ENCODE measurements at places on chromosomes 7 and 10.

DNA sequence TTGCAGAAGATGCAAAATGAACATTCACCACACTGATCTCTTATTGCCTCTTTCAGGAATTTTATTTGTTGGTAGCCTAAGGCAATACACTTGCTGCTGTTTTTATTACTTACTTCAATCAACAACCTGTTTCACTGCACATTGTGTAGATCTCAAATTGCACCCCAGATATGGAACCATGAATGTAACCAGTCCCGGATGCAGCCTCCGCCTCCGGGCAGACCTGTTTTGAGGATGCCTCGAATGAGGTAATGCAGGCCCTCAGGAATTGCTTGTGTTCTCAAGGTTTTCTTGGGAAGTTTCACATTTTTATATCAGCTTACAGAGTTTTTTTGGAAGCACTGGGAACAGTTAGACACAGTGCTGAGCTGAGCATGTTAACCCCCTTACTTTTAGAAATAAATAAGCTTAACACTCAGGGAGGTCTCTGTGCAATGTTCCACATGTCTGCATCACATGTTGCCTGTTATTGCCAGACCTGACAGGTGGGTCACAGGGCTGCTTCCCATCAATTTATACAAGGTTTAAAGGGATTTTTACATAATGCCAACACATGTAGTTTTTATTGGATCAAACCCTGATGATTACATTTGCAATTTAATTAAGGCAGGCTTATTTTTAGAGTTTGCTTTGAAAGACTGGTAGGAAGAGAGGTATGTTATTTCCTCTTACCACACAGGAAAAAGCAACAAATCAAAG lies 193.1 kb upstream of the POM121L12 start:
- DNase-seq: no peak

DNA sequence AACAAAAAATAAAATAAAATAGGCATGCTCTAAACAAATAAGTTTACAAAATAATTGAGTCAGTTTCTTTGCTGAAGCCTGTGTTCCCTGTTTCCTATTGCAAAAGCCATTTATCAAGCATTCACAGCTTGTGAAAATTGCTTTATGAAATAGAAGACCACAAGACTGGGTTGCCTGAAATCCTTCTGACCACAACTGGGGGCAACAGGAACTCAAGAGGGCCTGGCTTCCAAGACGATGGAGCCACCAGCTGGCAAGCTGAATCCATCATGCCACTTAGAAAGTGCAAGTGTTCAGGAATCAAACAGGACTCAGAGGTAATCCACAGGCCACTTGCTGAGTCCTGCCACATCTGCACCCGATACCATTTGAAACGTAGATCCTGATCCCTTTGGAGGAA lies 752 bp upstream of the ABCA13 start:
- DNase-seq: no peak

DNA sequence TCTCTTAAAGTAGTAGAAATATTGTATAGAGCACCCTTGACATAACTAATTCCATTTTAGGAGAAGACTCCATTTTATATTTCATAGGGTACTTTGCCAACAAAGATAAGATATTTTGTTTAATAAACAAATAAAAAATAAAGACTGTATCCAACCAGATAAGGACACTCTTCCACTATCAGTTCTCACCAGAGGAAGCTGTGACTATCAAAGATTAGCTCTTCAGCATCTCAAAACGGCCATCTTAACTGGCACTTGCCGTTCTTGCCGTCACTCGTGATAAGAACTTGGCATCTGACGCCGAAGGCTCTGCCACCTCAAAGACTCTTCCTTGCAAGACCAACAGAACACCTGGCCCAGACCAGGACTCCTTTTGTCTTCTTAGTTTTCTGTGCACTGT lies 26.3 kb upstream of the AKR1B1 start:
- no peak for DNase-seq

- no peak for DNase-seq
Observed at GRCh38 chr7:115319541-115319940, 397.6 kb downstream of the MDFIC start.

- no peak for DNase-seq
Observed at GRCh38 chr7:43542716-43543115, 40.2 kb upstream of the STK17A start.

- no peak for DNase-seq
Observed at GRCh38 chr10:103667356-103667755, 173.9 kb downstream of the NEURL1 start.

DNA sequence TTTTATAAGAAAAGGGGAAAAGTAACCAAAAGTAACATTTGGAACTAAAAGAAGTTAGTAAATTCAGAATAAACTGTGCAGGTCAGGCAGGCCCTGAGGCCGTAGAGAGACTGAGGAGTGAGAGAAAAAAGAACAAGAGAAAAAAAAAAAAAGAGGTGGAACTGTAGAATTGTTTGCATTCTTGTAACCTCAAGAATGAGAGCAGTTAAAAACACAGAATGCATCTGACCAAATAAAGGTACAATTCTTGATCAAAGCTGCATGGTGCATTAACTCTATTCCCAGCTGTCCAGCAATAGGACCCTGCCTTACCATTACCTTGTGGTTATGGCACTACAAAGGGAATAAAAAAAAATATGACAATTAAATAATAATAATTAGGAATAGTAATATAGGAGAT lies 170.1 kb upstream of the SEMA3A start:
- no peak for DNase-seq

DNA sequence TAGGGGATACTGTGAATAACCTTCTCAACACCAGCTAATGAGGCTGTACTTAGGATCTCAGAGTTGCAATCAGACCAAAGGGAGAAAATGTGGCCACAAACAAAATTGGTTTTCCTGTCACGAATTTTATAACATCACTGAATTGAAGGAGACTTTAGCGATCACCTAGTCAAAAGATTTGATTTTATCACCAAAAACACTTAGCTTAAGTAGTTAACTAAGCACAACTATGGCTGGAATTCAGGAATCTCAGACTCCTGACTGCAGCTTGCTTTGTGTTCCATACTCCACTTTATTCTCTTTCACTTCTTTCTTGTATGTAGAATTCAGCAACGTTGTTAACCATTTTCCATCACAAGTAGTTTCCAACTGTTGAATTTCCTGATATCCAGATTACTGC lies 152.0 kb downstream of the SLC16A9 start:
- no peak for DNase-seq

DNA sequence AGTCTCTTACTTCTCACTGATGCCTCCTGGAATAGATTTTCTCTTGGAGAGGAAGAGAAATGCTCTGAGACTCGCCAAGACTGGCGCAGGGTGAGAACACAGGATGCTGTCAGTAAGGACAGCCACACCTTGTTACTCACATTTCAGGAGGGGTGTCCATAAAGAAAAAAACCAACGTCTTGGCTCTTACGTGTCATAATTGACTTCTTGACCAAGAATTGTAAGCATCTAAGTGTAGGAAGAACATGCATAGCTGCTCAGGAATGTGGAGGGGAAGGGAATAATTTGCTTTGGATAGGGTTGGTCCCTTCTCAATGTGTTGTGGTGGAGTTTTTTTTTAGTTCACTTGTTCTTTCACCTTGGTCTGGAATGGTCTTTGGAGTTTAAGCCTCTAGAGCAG lies 43.8 kb upstream of the ZNF438 start:
- DNase-seq: no peak

GRCh38 chr7:113763226-113763625 lies 155.6 kb downstream of the PPP1R3A start:
- DNase-seq: no peak

DNA sequence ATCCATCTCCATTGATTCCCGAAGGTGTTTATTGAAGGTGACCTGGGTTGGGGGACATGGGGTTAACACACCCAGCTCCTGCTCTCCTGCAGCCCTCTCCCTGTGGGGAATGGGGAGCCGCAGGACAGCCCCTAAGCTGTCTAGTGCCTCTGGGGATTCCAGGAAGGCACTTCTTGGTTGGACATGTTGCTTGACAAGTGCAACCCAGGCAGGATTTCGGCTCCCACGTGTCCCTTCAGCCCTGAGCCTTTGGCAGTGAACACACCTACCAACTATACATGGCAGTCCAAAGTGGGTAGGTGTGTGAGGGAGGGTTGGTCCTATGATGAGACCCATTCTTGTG lies 43.9 kb downstream of the DOCK1 start:
- no peak for DNase-seq

DNA sequence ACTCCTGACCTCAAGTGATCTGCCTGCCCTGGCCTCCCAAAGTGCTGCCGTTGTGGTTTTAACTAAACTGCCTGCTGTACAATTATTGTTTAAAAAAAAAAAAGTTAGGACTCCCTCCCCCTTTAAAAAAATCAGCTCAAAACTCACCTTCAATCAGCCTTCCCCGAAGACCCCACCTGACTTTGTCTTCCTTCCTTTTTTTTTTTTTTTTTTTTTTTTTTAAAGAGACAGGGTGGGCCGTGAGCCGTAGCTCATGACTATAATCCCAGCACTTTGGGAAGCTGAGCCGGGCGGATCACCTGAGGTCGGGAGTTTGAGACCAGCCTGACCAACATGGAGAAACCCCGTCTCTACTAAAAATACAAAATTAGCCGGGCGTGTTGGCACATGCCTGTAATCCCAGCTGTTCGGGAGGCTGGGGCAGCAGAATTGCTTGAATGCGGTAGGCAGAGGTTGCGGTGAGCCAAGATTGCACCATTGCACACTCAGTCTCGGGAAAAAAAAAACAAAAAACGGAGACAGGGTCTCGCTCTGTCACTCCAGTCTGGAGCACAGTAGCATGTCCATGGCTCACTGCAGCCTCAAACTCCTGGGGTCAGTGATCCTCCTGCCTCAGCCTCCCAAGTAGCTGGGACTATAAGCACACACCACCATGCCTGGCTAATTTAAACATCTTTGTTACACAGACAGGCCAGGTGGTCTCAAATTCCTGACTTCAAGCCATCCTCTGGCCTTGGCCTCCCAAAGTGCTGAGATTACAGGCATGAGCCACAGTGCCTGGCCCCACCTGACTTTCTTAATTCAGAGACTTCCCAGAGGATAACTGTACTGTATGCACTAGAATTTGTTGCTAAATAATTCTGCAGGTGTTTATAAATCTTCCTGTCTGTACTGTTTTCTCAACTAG lies 3.2 kb downstream of the FIS1 start:
- no peak for DNase-seq

GRCh38 chr7:34371922-34372321 lies 286.1 kb upstream of the NPSR1 start:
- DNase-seq: no peak

DNA sequence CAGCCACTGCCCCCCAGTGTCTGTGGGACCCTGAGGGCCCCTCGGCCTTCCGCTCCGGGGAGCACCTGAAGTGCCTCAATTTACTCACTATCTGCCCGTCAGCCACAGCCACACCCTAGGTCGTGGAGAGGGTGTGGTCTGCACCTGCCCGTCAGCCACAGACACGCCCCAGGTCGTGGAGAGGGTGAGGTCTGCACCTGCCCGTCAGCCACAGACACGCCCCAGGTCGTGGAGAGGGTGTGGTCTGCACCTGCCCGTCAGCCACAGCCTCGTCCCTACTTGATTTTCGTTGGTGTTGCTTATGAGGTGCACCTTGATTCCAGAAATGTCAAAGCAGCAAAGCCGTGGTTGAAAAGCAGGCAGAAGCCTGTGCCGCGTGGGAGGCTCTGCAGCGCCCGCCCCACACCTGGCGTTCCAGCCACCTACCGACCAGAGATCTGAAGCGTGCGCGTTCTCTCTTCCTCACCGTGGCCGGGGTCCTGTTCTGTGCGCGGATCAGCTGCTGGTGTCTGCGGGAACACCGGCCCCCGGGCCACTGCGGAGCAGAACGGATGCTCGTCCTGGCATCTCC lies 101.6 kb downstream of the DYNC2I1 start:
- DNase-seq: no peak

GRCh38 chr10:97280783-97281182 lies 11.7 kb downstream of the ARHGAP19 start:
- DNase-seq: no peak

- no peak for DNase-seq
Observed at GRCh38 chr7:40470091-40470592, 335.3 kb downstream of the SUGCT start.

- DNase-seq: no peak
Observed at GRCh38 chr7:93862651-93863050, 27.9 kb downstream of the TFPI2 start.

GRCh38 chr10:93916257-93917063 lies 22.7 kb downstream of the SLC35G1 start:
- no peak for DNase-seq

DNA sequence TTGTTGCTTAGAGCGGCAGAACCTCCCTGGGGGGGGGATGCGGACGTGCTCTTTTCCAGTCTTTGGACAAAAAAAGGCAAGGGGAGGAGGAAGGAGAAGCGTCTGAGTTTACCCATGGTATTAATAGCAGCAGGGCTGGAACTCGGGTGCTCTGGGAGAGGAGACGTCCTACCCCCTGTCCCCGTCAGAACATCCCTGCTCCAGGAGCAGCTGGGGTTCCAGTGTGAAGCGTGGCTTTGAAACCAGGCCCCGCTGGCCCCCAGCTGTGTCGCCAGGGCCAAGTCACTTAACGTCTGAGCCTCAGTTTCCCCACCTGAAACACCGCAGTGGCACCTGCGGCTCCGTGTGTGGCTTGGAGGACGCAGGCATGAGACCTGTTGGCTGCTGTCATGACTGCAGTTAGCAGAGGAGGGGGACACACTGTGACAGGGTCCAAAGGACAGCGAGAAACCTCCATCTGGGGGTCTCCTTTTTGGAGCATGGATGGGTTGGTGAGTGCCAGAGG lies 1.4 kb downstream of the AMZ1 start:
- DNase-seq: no peak

GRCh38 chr10:61822781-61823230 lies 78.7 kb upstream of the ARID5B start:
- no peak for DNase-seq
